ENCODE measurements at places on chromosomes 3 and 15.
A peak's percentile ranks its signal among the peaks of the same experiment; 100 is the strongest.

- DNase-seq, result no peak
Observed at GRCh38 chr3:127124120-127124519, 68.8 kb upstream of the PRR23E start.

DNA sequence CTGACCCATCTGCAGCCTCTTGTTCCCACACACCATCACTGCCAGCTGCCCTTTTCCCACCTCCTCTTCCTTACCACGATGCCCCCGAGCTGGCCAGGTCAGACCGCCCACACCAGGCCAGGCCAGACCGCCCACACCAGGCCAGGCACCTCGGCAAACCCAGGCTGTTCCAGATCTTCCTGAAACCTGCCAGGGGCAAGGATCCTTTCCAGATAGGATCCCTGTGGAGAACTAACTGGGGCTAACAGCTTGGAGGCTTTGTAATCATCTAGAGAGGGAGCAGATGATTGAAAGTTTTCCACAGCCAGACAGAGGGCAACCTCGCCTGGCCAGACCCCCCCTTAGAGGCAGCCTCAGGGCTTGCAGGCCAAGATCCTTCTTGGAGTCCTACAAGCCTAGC, 287.3 kb upstream of the TLE3 start:
- no peak for DNase-seq

DNA sequence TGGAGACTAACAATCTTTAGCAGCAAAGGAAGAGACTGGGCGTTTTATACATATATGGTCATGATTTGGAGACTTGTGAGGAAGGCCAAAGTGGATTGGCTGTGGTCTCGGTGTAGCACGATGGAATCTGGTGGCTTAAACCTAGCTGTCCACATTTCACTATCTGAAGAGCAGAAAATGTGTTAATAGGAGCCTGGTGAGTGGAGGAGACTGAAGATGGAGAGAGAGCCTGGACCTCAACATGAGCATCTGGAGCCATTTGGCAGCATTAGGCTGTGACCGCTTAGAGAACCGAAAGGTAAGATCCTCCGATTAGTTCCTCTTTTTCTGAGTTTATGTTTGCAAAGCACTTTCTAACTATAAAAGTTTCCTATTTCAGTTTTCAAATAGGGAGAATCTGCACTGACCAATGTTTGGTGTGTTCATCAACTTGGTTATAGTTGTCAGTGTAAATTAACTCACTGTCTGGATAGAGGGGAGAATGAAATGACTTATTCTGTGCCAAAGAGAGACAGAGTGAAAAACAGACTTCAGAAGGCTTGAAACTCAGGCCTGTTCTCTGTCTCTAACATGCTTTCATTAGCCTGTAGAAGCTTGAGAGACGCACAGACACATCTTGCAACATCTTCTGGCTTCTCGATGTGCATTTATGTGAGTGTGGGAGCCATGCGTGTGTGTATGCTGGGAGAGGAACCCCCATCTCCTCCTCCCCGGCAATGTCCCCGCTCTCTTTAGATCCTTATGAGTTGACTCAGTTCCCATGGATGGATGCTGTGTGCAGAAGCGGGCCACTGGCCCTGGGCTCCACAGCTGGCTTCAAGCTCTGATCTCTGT, 244.7 kb upstream of the TBL1XR1 start:
- DNase-seq, result no peak

GRCh38 chr3:87109465-87109864, 117.6 kb upstream of the CHMP2B start:
- no peak for DNase-seq

- DNase-seq, result no peak
Observed at GRCh38 chr3:18297126-18297525, 128.0 kb downstream of the SATB1 start.

DNA sequence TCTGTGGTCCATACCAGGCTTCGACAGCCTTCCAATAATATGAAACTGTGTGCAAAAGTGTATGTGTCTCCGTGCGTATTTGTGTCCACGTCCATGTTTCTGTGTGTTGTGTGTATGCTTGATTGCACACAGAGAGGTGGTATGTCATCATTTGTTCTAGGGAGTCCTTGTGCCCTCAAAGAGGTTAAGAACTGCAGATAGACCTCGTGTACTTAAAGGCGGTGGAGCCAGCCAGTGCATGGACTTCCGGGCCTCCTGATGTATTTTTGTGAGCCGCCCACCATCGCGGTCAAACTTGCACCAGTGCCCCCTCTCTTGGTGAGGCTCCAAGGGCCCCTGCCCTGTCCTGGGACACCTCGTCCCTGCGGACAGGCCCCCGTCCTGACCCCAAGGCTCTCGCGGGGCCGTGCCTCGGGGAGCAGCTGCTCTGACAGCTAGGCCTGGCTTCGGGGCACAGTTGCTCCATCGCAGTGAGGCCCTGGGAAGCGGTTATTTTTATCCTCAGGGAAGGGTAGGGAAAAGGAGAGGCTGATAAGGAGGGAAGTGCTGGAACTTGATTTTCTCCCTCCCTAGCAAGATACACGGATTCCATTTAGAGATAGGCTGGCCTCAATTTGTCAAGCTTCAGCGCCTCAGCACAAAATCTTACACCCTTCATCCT, 1.2 kb upstream of the RYK start:
- DNase-seq, result no peak

GRCh38 chr3:23592961-23593931, 212.5 kb upstream of the UBE2E1 start:
- no peak for DNase-seq

GRCh38 chr3:48405343-48405881, 24.5 kb downstream of the PLXNB1 start:
- DNase-seq, result no peak

DNA sequence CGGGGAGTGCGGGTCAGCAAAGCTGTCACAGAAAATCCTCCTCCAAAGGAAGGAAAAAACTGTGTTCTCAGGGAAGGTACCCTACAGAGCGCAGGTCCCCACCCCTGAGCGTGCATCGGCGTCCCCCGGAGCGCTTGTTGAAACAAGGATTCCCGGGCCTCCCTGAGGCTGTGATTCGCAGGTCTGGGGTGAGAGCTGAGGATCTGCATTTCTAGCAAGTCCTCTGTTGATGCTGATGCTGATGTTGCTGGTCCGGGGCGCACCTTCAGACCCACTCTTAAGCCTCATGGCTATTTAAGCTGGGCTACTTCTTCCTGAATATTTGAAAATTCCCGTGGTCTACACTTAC, 226.2 kb upstream of the IGF1R start:
- DNase-seq, result no peak

GRCh38 chr15:33968821-33969220, 524 bp downstream of the CHRM5 start:
- no peak for DNase-seq

GRCh38 chr3:171542976-171543375, 82.8 kb upstream of the TNIK start:
- no peak for DNase-seq

- peak; percentile 78 for DNase-seq
Observed at GRCh38 chr3:45105855-45106671, 40.1 kb downstream of the CDCP1 start.
